ENCODE measurements at places on chromosomes 5 and 9. TPM values are rescaled to one million over a fixed set of nuclear protein-coding genes. Genes with fewer than 3 reads are reported as not detected.

GPX8 gene
- 0.45 TPM for total RNA-seq

- DNase-seq: no peak
These were observed 71.2 kb downstream of the ZSWIM6 start for GRCh38 chr5:61402970-61403900.

PAM gene
- 33.0 TPM for total RNA-seq

DNA sequence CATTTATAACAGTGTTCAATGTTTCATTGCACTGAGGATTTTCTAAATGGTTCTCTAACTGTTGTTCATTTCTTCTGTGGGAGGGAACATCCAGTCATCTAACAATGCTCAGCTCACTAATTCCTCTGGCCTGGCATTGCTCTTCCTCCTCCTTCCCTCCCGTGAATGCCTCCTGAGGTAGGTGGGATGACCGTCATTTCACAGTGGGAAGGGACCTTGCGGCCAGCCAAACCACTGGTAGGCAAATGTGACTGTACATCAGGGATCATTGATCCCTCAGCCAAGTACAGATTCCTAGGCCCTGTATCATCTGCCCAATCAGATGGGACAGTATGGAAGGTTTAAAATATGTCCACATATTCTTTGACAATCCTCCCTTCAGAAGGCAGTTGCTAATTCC is 23.7 kb upstream of the VDAC1 start:
- DNase-seq: no peak

GRCh38 chr5:82642313-82642712 is 364.2 kb upstream of the RPS23 start:
- no peak for DNase-seq

GRCh38 chr5:53031695-53032096 is 42.5 kb downstream of the ITGA2 start:
- no peak for DNase-seq

PAPPA gene
- 9.1 TPM for total RNA-seq

GRCh38 chr9:134724202-134724911 is 82.8 kb downstream of the COL5A1 start:
- DNase-seq: no peak

DNA sequence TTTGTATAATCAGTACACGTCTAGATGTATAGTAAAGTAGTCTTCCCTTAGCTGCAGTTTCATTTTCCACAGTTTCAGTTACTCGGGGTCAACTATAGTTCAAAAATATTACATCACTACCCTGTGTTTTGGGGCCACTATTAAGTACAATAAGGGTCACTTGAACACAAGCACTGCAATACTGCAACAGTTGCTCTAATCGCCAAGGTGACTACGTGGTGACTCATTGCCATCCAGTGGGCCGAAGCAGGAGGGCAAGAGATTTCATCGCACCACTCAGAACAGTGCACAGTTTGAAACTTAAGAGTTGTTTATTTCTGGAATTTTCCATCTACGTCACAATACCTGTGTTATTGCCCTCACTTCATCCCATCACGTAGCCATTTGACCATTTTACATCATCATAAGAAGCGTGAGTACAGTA is at the start of gene ARL14EPL:
TSS of gene ARL14EPL (plus strand) at position 379 of the 424 bp plus-strand sequence. CDS start 18,994 bp downstream, outside the sequence.
- no peak for DNase-seq

GRCh38 chr5:124134941-124135340 is 611.5 kb downstream of the ZNF608 start:
- DNase-seq: no peak

LEAP2 gene
- total RNA-seq: 1.5 TPM

DNA sequence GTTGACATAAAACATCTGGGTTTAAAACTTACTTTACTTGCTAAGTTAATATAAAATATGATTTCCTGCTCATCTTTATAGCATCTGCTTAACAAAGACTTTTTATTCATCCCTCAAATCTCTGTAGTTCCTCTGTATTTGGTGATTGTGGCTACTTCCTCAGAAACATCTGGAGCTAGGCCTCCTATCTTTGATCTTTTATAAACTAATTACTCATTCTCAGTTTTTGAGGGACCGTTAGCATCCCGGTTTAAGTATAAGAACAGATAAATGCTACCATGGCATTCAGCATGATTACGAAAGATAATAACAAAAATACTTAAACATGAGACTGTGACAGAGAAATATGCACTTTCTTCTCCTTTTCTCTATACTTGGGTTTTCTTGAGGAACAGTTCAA is 85.3 kb downstream of the SLC38A9 start:
- no peak for DNase-seq

FIBCD1 gene
- not detected for total RNA-seq

DNA sequence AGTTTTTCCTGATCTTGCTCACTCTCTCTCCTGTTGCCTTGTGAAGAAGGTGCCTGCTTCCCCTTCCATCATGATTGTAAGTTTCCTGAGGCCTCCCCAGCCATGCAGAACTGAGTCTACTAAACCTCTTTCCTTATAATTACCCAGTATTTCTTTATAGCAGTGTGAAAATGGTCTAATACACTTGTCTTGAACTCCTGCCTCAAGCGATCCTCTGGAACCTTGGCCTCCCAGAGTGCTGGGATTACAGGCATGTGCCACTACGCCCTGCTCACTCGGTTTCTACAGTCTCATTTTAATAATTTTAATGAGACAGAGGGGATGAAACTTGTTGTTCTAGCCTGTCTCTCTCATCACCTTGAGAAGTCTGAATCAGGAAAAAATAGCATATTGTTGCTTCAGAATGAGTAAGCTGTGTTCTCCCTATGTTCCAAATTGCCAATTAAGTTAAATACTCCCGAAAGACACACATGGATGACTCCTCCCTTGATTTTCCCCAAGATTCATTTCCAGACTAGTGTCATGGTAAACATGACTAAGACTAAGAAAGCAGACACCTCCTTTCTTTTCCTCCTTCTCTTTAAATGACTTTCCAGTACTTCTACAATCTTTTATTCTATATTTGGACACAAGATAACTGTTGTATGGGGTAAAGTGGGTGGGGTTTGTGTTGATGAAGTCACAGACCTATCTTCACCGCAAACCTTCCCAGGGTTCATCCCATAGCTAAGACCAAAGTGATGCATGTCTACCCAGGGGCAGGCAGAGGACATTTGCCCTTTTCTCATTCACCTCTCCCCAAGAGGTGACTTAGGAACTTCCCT is 7.8 kb upstream of the DNAJC18 start:
- no peak for DNase-seq

DNA sequence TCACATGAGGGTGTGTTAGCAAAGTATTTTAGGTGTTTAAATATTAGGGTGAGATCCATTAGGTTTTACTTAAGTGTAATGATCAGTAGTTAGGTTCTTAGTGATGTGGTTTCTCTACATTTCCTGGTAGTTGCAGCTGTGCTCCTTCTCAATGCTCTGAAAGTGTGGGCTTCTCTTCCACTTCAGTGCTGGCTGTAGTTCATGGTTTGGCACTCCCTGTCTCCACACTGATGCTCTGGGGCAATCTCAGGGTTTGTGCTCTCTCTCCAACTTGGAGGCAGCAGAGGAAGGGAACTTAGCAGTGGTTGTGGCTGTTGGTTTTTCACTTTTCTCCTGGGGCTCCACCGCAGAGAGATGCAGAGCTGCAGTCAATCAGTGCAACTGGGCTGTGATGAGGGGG is 507.5 kb downstream of the TMEM232 start:
- no peak for DNase-seq

AGXT2 gene
- not detected for total RNA-seq

DNA sequence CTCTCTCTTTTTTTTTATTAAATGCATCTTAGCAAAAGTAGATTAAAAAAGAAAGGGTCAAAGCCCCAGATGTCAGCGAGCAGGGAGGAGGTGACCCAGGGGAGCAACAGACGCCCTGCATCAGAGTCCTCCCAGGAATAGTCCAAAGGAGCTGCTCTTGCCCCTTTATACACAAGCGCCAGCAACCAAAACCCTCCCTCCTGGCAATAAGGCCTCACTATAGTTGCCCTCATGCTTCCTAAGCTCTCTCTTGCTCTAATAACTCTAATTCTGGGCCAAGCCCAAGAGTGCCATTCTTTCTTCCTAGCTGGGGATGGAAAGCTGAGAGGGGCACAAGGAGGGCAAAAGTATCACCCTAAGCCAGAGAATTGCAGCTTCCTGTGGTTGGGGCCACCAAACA is 26.3 kb downstream of the PCDHGC5 start:
- no peak for DNase-seq

DNA sequence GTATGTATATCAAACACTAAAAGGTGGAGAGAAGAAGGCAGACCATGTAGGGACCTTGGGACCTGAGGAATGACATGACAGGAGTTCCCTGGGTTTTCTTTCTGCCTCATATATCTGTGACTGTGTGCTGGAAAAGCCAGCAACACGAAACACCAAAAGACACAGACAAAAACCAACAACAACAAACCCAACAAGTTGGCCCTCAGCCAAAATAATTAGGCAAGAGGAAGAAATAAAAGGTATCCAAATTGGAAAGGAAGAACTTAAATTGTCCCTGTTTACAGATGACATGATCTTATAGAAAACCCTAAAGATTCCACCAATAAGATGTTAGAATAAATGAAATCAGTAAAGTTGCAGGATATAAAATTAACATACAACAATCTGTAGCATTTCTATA is 21.7 kb downstream of the ABO start:
- no peak for DNase-seq

- DNase-seq: no peak
These were observed 29.8 kb downstream of the CD274 start for GRCh38 chr9:5479994-5480694.

GABRA6 gene
- not detected for total RNA-seq

DNA sequence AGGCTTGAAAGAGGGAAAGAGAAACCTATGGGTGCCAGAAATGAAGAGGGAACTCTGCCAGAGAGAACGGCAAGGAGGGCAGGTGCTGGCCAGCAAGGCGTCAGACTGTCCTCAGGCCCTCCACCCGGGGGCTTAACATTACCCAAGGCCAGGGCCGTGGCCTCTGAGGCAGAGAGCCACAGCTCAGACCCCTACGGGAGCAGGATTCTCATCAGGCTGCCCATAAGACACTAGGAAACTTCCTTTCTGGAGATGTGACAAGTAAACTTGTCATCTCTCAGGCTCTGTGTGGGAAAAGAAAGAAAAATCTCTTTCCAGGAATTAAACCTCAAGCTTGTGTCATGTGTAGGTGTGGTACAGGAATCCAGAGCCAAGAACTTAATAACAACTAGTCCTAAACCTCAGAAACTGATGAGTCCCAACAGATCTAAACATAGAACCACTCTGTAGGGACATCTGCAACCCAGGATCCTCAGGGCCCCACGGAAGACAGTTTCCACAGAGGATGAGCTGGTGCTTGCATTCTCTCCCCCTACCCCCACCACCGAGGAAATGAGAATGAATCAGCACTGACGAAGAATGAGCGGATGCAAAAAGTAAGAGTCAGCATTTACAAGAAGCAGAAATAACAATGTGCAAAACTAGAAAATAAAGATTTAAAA is 74.3 kb downstream of the DCP2 start:
- DNase-seq: no peak

DNA sequence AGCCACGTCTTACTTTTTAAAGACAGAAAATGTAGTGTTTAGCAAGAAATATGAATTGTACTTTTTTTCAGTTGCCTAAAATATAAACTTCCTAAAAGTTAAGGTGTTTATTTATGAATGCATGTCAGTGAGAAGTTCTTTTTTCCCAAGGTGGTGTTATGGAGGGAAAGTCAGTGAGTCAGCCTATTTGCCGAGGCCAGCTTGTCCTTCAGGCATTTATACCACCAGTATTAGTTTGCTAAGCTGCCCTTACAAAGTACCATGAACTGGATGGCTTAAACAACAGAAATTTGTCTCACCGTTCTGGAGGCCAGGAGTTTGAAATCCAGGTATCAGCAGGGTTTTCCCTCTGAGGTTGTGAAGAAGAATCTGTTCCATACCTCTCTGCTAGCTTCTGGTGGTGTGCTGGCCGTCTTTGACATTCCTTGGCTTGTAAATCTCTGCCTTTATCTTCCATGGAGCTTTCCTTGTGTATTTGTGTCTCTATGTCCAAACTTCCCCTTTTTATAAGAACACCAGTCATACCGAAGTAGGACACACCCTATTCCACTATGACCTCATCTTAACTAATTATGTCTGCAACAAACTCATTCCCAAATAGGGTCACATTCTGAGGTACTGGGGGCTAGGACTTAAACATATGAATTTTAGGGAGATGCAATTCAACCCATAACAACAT is 38.4 kb downstream of the PRKACG start:
- DNase-seq: no peak

PRR7 gene
- 5.0 TPM for total RNA-seq

GRCh38 chr5:131220566-131220965 is 43.3 kb upstream of the CDC42SE2 start:
- no peak for DNase-seq

DNA sequence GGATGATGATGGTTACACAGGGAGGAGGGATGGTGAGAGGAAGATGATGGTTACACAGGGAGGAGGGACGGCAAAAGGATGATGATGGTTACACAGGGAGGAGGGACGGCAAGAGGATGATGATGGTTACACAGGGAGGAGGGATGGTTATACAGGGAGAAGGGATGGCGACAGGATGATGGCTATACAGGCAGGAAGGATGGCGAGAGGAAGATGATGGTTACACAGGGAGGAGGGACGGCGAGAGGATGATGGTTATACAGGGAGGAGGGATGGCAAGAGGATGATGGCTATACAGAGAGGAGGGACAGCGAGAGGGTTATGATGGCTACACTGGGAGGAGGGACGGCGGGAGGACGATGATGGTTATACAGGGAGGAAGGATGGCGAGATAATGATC is 64.1 kb upstream of the FCN1 start:
- no peak for DNase-seq

DMRTA1 gene
- 3.3 TPM for total RNA-seq

Measured in esophagus squamous epithelium (tissue), 5 donors.